ENCODE measurements at places on chromosomes 13 and 19.

GRCh38 chr13:44403461-44404056, 29.9 kb downstream of the SERP2 start:
- no peak for DNase-seq

- DNase-seq = peak; percentile 60
Observed at GRCh38 chr19:53037101-53038097, 7.1 kb upstream of the ERVV-2 start.

DNA sequence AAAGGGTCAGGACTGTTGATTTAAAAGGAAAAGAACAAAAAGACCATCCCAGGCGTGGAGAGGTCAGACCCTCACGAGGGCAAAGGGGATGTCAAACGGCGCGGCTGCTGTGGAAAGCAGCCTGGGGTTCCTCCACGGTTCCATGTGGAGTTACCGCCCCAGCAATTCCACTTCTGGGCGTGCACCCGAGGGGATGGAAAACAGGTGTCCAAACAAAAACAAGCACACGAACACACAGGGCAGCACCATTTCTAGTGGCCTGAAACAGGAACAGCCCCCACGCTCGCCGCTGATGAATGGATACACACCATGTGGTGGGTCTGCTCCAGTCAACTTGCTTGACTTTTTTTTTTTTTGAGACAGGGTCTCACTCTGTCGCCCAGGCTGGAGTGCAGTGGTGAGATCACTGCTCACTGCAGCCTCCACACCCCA, 11.2 kb downstream of the AP3D1 start:
- DNase-seq = no peak

DNA sequence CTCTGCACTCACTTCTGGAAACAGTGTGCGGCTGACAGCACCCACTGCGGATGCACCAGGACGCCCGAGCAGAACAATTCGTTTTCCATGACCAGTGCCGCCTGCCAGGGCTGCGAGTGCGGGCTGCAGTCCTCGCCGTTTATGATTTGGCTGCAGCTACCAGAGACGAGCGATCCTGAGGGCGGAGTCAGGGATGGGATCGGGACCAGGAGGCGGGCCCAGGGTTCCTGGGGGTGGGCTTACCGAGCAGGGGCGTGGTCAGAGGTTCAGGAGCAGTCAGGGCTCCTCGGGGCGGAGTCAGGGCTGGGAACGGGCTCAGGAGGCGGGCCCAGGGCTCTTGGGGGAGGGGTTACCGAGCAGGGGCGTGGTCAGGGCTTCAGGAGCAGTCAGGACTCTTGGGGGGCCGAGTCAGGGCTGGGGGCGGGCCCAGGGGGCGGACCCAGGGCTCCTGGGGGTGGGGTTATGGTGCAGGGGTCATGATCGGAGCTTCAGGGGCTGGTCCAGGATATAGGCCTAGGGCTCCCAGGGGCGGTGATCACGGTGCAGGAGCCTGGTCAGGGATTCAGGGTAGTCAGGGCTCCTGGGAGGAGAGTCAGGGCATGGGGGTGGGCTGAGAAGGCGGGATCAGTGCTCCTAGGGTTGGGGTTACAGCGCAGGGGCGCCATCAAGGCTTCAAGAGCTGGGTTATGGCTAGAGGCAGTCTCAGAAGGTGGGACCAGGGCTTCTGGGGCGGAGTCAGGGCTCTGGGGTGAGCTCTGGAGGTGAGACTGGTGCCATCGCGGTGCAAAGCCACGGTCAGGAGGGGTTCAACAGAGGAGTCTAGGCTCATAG, 1.7 kb downstream of the KLK4 start:
- peak; percentile 66 for DNase-seq

- no peak for DNase-seq
Observed at GRCh38 chr13:40399756-40400155, 266.7 kb downstream of the FOXO1 start.

DNA sequence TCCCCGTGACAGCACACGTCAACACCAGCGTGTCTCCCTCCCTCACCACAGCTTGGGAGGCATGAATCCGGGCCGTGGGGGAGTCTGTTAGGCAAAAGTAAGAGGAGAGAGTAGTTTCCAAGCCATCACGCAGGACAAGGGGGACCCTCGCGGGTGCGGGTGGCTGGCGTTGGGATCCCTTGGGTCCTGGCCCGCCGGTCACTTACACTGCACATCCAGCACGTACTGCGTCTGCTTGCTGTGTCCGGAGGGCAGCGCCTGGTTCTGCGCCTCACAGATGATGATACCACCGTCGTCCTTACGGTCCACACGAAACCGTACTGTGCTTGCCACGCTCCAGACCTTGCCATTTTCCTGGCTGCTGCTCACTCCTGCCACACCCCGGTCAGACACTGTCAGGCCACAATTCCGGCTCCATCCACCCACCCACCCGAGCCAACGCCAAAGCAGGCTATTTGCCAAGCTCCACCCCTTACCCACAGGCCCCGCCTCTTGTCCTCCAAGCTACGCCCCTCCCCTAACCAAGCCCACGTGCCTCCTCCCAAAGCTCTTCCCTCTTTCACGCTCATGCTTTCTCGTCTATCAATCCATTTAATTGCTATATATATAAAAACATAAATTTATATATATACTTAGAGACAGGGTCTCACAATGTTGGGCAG, 6.6 kb upstream of the ZNF428 start:
- no peak for DNase-seq

- no peak for DNase-seq
Observed at GRCh38 chr19:19402656-19403372, 2.7 kb upstream of the GATAD2A start.

GRCh38 chr13:97120346-97120745, 101.8 kb upstream of the MBNL2 start:
- no peak for DNase-seq

DNA sequence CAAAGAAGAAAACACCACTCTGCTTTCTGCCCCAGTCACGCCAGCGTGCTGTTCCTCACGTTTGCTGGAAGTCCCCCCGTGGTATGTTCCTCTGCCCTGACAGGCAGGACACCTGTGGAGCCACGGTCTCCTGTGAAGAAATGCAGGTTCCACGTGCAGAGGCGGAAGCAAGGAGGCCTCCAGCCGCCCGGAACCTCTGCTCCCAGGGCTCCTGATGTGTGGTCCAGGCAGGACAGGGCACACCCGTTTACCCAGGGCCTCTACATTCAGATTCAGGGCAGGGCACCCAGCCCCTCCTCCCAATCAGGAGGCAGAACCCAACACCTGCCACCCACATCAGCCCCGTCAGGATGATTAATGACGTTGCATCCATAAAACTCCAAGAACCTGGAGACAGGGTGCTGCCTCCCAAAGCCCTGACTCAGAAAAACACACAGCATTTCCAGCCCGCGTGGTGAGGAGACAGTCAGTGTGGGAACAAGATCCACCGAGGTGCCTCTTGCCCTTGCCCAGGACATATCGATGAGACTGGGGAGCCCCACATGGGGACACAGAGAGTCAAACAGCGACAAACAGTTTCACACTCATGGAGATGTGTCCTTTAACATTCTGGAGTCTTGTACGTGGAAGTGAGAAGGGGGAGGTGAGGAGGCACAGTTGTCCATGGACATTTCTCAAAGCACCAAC, 76.2 kb downstream of the COL4A1 start:
- no peak for DNase-seq

DNA sequence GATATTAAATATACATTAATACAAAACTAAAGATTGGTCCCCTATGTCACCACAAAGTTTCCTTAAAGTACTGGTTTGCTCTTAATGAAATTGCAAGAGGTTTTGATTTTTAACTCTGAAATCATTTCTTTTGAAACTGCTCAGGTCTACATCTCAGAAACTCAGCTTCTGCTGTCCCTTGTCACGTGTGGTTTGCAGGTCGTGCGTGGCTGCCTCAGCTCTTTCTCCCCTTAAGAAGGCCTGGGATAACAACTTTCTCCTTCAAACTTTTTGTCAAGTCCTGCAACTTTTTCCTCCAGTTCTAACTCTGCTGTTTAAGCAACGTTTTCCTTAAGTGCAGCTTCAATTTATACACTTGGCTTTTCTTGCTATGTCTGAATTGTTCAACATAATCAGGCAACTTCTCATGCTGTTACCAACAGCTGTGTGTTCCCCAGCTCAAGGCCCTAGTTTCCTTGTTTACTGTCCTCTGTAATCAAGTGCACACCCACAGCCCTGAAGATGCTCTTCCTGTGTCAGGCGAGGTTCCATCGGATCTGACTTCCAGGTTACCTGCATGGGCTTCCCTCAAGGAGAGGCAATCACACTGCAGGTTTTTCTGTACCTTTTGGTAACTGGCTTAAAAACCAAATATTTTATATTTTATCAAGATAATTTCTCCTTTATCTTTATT, 13.5 kb downstream of the C13orf46 start:
- no peak for DNase-seq

- DNase-seq = no peak
Observed at GRCh38 chr13:84784443-84785153, 902.3 kb upstream of the SLITRK1 start.

GRCh38 chr19:43524922-43525835, 1.8 kb downstream of the ETHE1 start:
- no peak for DNase-seq

GRCh38 chr19:5929625-5930024, 15.6 kb downstream of the CAPS start:
- no peak for DNase-seq

DNA sequence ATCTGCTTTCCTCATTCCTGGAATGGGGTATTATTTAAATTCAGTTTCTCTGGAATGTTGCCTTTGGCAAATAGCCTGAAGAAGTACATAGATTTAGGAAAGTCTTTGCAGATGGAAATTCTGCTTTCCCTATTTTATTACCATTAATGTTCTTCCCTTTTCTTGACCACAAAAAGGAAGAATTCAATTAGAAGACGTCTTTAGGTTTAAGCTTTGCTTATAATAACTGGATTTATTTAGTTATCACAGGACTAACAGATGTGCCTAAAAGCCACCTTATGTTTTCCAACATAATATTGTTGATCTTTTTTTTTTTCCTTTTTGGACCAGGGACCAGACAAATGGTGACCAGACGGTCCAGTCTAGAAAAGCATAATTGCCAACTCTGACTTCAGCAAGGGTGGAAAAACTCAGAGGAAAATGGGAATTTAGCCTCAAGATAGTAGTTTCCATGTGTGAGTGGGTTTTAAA, 210.1 kb upstream of the SPRY2 start:
- DNase-seq = no peak

- no peak for DNase-seq
Observed at GRCh38 chr13:48158290-48158689, 63.4 kb upstream of the MED4 start.

DNA sequence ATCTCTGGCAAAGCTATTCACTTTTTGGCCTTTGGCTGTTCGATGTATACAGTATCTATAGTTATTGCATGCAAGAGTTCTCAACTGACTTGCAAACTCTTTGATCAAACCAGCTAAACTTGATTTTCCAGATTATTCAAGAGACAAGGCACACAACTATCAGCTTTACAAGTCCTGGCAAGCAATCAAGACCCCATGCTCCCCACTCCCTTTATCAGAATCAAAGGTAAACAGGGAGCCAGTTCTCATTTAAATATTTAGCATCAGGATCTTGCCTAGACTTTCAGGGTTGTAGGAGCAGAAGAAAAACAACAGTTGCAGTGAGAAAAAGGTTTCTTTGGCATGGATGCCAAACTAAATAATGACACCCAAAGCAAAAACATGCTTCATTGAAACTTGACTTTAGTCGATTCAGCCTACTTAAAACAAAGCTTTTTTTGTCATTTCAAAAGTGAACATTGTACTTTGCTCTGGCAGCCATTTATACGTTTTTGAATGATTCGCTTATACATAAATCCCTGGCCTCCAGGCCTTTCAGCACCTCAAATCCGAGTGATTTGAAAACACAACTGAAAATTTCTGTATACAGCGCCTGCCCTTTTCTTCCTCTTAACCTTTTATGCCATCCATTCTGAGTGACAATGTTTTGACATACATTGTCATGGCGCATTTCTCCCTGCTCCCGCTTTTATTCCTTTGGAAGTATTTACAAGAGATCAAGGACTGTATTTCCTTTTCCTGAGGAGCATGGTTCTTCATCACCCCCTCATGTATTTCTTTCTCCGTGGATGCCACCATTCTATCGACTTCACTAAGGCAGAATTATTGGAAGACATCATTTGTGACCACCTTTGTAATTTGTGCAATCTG, 340.8 kb downstream of the KLF5 start:
- DNase-seq = no peak

DNA sequence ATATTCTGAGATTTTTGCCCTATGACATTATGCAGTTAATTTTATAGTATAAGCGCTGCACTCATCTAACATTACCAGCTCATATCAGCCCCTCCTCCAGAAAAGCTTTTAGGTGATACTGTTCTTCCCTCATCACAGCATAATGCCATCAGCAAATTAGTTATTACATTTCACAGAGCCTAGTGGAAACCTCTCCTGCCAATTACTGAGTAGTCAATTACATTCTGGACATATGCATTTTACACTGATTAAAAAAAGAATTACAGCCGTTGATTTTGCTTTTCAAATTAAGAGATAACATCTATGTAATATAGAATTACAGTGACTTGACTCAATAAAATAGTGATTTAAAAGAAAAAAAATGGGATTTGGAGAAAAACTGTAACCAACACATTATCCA, 542.1 kb downstream of the UQCRFS1 start:
- DNase-seq = no peak

DNA sequence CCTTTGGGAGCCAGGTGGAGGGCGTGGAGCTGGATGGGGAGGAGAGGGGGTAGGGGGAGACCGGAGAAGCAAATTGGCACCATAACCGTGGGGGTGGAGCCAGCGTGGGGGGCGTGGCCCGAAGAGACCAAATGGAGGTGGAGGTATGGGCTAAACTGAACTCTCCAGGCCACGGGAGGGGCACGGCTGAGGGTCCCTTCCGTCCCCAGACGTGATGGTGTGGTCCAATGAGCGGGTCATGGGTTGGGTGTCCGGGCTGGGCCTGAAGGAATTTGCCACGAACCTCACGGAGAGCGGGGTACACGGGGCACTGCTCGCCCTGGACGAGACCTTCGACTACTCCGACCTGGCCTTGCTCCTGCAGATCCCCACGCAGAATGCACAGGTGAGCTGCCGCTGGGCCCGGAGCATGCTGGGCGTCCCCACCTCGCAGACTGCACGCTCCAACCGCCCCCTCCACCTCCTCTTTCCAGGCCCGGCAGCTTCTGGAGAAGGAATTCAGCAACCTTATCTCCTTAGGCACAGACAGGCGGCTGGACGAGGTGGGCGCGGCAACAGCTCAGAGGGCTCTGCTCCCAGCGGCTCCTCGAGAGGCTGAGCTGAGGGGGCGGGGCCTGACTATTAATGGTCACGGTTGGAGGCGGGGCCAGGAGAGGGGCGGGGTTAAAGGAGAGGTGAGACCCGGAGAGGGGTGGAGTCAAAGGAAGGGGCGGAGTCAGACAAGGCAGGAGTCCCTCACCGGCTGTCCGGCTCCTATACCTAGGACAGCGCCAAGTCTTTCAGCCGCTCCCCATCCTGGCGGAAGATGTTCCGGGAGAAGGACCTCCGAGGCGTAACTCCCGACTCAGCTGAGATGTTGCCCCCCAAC, 6.2 kb downstream of the HRC start:
- DNase-seq = peak; percentile 90

DNA sequence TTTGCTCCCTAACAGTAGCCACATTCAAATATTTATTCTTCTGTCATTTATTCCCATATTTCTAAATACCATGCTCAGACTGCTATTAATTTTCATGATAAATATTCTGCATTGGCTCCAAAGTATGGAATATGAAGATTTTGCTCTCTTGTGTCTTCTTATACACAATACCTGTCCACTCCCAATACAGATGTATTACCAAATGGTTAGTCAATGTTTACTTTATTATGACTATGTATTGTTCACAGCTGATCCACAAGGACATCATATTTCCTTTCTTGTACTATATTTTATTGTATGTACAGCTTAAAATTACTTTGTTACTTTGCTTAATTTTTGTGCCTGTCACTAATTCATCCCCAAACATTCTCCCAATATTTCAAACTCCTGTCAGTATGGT, 322.3 kb downstream of the OXGR1 start:
- no peak for DNase-seq

GRCh38 chr19:29263305-29264135, 50.6 kb upstream of the UQCRFS1 start:
- DNase-seq = peak; percentile 85

Data from NCI-H2227 treated with DMSO at 0.1 percent for 48 hours (cell line).